ENCODE measurements at places on chromosomes 4 and X.
A peak's percentile ranks its signal among the peaks of the same experiment; 100 is the strongest.

DNA sequence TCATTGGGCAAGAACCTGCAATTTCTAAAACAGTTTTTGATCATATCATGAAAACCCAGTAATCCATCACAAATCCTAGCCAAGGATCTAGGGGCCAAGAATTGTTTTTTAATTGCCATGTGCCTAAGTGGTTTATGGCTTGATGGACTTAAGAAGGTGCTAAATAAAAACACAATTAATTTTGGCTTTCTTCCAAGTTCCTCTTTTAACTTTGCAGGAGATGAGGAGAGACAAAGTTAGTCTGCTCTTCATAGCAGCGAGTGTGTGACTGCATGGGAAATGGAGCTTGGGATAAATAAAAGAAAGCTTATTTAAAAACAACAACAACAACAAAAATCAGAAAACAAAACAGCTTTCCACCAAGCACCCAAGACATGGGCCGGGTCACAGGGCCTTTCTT lies 41.4 kb downstream of the ARHGEF9 start:
- no peak for DNase-seq

DNA sequence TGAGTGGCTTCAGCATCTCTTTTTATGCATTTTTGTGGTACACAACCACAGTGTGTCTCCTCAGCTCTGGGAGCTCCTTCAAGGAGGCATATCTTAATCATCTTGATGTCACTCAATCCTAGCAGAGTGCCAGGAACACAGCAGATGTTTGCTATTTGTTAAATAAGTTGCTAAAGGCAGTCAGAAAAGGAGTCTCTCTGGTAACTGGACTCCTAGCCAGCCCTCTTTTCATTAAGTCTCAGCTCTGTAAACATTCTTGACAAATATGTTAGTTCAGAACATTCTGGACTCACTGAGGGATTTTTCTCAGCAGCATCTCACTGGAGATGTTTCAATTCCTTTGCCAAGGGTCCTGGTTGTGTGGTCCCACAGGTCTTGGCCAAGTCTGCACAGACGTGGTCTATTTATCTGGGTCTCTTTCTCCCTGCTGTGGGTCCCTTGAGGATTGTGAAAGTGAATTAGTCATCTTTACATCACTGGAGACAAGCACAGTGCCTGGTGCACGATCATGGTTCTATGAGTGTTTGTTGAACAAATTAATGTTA lies 20.3 kb upstream of the FAM9C start:
- DNase-seq: no peak

DNA sequence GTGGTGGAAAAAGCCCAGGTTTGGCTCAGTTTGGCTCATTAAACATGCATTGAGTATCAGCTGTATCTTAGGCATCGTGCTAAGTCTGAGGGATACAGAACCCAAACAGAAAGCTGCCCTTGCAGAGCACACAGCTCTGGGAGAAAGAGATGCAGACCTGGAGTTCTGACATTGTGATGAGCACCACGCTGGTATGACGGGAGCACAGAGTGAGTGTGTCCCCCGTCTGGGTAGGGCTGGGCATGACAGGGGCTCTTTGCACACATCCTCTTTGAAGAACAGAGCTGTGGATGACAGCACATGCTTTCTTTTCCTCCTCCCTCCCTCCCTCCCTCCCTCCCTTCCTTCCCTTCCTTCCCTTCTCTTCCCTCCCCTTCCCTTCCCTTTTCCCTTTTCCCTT lies 52.2 kb downstream of the CLCN4 start:
- DNase-seq: no peak

- DNase-seq: no peak
Observed at GRCh38 chr4:22595684-22596083, 79.8 kb upstream of the ADGRA3 start.

DNA sequence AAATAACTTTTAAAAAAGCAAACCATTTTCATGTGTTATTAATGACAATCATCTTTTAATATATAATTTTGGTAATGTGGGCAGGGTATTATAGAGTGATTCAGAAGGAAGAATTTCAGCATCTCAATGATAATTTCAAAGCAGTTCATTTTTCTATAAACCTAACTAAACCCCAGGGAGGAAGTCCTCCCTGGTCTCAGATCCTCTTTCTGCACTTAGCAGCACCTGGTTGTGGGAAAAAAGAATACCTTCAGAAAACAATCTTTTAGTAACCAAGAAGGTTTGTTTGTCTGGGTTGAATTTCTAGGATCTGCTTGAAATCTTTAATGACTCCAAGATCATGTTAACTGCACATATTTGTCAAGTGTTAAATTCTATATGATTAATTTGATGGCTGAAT lies 29.9 kb downstream of the DKK2 start:
- DNase-seq: no peak

DNA sequence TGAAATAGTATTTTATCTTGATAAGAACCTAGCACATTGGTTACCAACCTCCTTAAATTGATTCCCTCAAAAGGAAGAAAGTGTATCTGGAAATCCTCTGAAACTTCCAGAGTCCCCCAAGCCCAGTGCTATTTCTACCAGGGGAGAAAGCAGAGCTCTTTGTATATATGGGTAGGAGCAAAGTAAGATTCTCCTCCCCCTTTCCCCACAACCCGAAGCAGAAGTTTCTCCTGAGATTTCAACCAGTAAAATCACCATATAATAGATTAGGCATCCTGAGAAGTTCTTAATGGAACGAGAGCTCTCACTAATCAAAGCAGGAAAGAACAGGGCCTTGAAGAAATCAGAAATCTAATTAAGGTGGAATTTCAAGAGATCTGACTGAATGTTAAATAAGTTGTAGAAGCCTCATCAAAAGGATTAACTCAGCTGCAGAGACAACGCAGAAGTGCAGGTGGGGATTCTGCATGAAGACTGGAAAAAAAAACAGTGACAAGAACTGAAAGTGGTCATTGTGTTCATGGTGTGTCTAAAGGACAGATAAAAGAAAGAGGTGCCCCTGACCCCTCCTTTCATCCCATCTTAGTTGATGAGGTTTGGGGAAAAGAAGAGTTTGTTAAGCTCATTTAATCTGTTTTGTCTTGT lies 39.1 kb downstream of the VSIG4 start:
- no peak for DNase-seq

- no peak for DNase-seq
Observed at GRCh38 chr4:2887343-2887742, 43.7 kb downstream of the ADD1 start.

DNA sequence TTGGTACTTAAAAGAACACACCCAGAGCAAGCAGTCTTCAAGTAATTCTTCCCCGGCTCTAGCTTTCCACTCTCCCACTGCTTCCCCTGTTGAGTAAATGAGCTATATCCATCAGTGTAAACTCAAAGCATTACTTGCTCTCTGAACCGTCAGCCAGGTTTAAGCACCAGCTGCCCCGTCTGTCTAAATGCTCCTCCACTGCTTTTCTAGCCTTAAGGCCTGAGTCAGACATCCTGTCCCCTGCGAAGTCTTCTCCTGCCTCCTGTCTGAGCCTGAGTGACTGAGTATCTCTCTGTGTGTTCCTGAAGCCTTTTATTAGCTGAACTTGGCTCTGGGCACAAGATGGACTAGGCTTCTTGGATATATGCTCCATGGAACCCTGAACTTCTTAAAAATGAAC lies 205.1 kb downstream of the STK32B start:
- no peak for DNase-seq

- DNase-seq: no peak
Observed at GRCh38 chr4:56622176-56622575, 58.9 kb downstream of the HOPX start.

DNA sequence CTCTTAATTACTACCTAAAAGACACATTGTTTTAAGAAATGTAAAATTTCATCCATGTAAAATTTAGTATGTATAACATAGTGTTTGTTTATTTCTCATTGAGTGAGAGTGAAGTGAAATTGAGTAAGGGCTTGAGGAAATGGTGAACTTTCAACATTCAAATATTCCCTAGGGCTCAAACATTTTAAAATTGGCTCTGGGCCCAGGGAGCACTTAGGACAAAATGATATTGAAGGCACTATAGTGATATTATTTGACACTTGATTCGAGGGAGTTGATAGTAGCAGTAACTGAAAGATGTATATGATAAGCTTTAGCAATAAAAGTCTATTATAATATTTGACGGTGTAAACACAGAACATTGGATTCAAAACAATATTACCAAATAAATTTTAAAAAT lies 1244.0 kb upstream of the TENM3 start:
- DNase-seq: peak; percentile 4

- DNase-seq: no peak
Observed at GRCh38 chrX:21408788-21409187, 34.6 kb downstream of the CNKSR2 start.

All from HEK293T (cell line).